Occipital lobe (tissue), 3 donors: ENCODE measurements at places on chromosomes 7 and 10. TPM values are rescaled to one million over a fixed set of nuclear protein-coding genes. Genes with fewer than 3 reads are reported as not detected.

Gene CAV2
- 19.8 TPM for total RNA-seq

GRCh38 chr7:32501522-32501921 is 6.2 kb downstream of the AVL9 start:
- DNase-seq, result no peak

DNA sequence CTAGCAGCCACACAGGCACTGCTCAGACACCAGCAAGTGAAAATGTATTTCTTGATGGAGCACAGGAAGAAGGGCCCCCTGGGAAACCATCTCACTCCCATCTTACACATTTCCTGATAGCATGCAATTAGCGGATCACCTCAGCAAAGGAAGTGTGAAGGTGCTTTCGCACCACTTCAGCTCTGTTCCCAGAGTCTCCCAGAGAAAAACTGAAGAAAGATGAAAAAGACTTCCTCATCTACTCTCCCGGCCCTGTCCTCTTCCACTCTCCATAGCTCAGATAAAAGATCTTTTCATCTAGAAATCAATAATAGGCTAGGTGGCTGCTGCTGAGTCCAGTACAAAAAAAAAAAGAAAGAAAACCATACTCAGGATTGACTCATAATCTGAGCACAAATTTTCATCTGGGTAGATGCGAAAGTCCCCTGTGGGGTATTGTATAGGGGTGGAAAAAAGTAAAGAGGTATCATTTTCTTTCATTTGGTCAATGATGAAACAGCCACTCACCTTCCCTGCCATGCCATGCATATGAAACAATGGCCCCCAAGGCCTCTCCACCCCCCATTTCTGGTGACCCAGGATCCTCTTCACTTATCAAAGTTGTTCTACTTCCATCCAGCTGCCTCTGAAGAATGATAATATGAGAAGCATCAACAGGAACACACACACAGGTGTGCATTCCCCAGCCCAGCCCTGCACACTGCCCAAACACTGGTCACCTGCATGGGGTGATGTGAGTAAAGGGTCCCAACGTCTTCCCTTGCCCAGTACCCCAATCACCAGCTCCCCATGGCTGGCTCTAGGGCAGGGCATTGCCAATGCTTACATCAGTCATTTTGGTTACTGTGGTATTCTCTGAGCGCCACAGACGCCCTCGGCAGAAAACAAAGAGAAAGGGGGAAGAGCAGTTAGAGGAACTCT is 48.8 kb upstream of the DGKI start:
- DNase-seq, result no peak

DNA sequence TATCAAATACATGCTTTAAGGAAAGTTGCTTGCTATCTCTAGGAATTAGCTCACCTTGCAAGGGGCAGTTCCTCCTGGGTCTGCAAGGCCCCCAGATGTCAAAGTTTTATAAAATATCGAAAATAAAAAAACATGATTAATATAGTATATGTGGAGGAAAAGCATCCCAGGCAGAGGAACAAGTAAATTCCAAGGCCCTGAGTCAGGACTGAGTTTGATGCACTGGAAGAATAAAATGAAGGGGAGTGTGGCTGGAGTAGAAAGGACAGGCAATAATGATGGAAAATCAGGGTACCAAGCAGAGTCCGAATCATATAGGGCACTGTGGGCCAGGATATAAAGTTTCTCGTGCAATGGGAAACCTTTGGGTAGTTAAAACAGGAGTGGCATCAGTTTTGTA is 112.4 kb upstream of the EEPD1 start:
- no peak for DNase-seq

Gene CCL24
- total RNA-seq, result not detected

DNA sequence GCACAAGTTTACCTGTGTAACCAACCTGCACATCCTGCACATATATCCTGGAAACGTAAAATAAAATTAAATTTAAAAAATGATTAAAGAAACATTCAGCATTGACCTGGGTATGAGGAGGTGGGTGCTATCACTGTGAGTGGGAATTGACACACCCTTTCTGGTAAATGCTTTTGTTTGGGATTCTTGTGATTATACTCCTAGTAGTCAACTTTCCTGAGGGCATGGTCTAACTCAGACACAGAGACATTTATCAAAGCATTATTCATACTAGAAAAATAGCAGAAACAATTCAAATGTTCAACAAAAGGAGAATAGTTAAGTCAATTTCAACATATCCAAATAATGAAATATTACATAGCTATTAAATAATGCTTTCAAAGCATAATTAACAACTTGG is 44.2 kb downstream of the CNNM2 start:
- DNase-seq, result no peak

- no peak for DNase-seq
Measured at GRCh38 chr7:157129200-157129599, 9.5 kb upstream of the UBE3C start.

Gene PNLIPRP2
- total RNA-seq, result not detected

Gene FGFR2
- total RNA-seq, result 71.9 TPM

- DNase-seq, result no peak
Measured at GRCh38 chr7:22629056-22629455, 97.9 kb upstream of the IL6 start.

DNA sequence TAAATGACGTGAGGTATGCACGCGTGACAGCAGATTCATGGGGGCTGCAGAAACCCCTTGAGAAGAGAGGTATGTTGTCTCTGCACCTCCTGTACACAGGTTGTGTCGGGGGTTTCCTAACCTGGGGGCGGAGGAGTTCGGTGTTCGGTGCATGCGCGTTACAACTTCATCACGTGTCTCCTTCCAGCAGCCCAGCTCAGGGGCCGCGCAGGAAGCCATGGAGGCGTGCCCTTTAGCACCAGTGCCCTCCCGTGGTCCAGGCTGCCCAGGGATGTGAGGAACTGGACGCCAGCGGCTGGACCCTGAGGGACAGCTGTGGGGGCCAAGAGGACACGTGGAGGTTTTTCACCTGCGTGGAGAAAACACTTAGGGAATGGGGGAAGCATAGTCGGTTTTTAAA is 186.4 kb downstream of the EBF3 start:
- DNase-seq, result no peak

Gene GPR85
- 272 TPM for total RNA-seq

Gene PFKFB3
- 21.4 TPM for total RNA-seq

GRCh38 chr10:124130198-124130900 is 37.0 kb upstream of the CHST15 start:
- DNase-seq, result no peak

- DNase-seq, result no peak
Measured at GRCh38 chr7:65285906-65286864, 87.5 kb upstream of the ZNF92 start.

GRCh38 chr7:137992550-137993394 is 9.1 kb downstream of the CREB3L2 start:
- DNase-seq, result no peak

GRCh38 chr10:49458869-49459268 is 63.0 kb upstream of the DRGX start:
- DNase-seq, result no peak

DNA sequence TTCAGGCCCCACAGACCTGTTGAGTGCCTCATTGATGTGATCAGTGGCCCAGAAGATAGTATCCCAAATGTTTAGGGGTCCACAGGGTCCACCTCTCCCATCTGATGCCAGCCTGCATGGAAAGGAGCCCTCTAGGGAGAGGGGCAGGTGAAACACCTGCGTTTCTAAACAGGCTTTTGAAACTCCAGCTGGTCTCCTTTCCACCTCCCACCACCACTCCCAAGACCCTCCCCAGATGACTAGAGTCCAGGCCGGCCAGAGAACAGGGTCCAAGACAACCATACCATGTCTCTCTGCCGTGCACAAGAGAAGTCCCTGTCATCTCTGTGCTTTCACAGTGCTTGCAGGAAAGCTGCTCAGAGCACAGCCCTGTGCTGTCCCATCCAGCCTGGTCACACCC is 105.0 kb upstream of the NANOS1 start:
- no peak for DNase-seq

Gene GNG11
- total RNA-seq, result 4.5 TPM

Gene CCDC136
- total RNA-seq, result 44.1 TPM

- peak; percentile 10 for DNase-seq
Measured at GRCh38 chr7:70539205-70539604, 592.7 kb upstream of the GALNT17 start.

- DNase-seq, result no peak
Measured at GRCh38 chr7:124366118-124366517, 333.3 kb upstream of the TMEM229A start.

GRCh38 chr7:148161776-148162175 is 428.8 kb upstream of the C7orf33 start:
- DNase-seq, result no peak

DNA sequence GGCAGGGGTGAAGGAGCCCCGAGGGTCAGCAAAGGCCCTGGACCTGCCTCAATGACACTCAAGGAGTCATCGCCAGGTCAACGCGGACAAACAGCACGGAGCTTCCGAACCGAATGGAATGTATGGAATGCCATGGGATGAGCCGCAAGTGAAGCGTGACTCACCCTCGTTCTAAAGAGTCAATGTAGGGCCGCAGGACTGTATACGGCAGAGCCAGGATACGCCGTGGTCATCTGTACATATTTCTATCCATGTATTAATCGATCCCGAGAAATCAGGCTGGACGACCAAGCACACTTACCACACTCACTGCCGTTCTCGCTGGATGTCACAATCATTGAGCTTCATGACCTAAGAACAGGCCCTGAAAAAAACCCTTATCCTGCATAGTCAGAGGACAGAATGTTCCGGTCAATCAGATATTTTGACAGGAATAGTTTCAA is 4.3 kb downstream of the SNX8 start:
- no peak for DNase-seq

DNA sequence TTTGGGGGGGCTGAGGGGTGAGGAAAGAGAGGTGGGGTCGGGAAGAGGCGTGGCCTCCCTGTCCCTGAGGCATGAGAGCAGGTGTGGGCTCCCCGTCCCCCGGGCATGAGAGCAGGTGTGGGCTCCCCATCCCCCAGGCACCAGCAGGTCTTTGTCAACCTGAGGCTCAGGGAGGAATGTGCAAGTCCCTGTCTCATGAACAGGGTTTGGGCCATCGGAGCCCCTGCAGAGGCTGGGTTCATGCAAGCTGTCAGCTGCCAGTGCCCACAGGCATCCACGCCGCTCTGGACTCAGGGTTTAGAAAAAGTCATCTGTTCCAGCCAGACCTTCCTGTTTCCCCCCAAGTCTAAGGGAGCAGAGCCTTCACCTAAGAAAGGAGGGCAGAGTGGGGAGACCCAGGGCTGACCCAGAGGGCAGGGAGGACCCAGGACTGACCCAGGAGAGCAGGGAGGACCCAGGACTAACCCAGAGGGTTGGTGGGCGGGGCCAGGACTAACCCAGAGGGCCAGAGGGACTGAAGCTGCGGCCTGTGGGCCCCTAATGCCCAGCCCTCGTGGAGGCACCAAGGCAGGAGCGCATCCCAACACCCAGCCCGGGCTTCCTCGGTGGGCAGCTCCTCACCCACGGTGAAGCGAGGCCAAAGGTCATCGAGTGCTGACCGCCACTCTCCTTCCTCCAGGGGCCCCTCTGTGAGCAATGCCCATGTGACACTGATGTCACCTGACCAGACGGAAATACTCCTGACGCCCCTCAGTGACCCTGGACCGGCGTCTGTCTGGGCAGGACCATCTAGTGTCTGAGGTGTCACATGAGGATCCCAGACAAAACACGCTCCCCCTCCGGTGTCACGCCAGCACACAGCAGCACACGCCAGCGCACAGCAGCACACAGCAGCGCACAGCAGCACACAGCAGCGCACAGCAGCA is 28.9 kb upstream of the GPR146 start:
- DNase-seq, result no peak

DNA sequence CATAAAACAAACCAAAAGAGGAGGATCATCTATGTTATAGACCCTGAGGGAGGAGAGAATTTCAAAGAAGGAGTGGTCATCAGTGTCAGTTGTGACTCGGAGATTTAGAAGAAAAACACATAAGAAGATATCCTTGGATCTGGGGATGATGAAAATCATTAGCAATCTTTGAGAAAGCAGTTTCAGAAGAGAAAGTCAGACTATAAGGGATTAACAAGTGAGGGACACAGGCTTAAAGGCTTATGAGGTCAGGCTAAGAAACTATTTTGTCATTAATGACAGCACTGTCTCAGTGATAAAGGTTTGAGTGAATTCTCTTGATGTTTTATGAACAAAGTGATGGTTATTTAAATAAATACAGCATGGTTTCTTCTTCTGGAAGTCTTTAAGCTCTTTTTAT is 6.1 kb upstream of the GPR85 start:
- no peak for DNase-seq

DNA sequence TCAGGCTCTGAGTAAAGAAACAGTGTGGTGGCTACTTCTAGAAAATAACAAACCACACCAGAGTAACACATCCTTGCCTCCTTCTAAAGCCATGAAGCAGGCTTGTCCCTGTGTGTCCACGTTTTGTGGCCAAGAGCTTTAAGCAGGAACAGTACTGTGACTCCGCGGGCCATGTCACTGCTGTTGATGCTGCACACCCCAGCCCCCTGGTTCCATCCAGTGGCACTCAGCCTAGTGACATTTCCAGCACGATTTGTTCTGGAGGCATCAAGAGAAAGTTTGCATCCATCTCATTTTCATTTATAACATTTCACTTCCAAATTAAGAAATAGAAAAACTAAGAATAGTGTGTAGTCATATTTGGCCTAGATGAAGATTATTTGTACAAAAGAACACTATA is 211.3 kb downstream of the PAXIP1 start:
- peak; percentile 17 for DNase-seq

DNA sequence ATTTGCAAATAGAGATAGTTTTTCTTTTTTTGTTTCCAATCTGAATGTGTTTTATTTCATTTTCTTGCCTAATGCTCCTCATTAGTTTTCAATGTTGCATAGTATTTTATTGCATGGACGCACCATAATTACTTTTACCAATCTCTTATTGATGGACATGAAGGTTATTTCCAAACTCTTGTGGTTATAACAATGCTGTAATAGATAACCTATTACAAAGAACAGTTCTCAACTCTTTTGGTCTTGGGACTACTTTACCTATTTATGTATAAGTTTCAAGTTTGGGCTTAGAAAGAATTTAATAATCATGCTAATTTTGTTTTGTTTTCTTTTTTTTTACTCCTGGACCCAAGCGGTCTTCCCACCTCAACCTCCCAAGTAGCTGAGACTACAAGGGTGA is 7.0 kb downstream of the SHLD2 start:
- no peak for DNase-seq

- no peak for DNase-seq
Measured at GRCh38 chr10:62456611-62457101, 82.5 kb downstream of the ZNF365 start.

DNA sequence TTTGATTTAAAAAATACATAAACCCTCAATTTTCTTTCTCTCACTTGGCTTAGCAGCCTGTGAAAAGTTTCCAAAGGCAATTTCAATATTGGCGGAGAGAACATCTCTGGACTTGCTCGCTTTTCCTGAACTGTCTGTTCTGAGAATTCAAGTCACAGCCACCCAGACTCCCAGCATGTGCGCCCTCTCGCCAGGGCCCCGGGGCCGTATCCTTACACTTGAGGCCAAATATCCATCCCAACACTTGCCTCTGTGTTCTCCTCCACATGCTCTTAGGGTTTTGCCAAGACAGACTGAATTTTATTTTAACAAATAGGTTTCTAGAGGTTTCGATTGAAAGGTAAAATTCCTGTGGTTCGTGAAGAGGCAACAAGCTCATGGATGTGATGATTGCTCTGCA is 111.5 kb upstream of the GPR26 start:
- DNase-seq, result no peak

GRCh38 chr10:49550563-49550962 is 11.6 kb upstream of the ERCC6 start:
- DNase-seq, result no peak

Gene CRHR2
- total RNA-seq, result 1.1 TPM
